Neural crest cell (in vitro differentiated cells): ENCODE measurements at places on chromosomes 1 and 21. TPM values are rescaled to one million over a fixed set of nuclear protein-coding genes. Genes with fewer than 3 reads are reported as not detected.

- DNase-seq, result no peak
These were observed 296.9 kb upstream of the RUNX1 start for GRCh38 chr21:35345954-35346353.

DNA sequence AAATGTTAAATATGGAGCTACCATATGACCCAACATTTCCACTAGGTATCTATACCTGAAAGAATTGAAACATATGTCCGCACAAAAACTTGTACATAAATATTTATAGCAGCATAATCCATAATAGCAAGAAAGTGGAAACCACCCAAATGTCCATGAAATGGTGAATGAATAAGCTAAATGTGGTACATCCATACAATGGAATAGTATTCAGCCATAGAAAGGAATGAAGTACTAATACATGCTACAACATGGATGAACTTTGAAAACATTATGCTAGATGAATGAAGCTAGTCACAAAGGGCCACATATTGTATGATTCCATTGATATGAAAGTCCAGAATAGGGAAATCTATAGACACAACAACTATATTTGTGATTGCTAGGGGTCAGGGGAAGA lies 20.0 kb upstream of the BLACAT1 start:
- DNase-seq, result no peak

DNA sequence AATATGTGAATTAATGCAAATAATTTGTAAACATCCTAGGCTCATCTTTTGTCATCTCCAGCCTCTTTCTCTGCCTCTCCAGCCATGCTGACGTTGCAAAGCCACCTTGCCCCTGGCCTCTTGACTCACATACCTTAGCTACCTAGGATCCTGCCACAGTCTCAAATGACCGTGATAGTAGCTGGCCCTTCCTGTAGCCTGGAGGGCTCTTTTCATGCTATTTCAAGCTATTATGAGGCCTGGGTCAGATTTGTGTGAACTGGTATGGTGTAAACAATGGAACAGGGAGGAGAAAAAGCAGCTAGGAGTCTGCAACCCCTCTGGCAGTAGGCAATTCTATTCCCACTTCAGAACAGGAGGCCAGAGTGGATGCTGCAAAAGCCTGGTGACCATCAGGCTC lies 337.7 kb downstream of the DISC1 start:
- no peak for DNase-seq

GRCh38 chr1:53672243-53672642 lies 66.7 kb downstream of the GLIS1 start:
- no peak for DNase-seq

DNA sequence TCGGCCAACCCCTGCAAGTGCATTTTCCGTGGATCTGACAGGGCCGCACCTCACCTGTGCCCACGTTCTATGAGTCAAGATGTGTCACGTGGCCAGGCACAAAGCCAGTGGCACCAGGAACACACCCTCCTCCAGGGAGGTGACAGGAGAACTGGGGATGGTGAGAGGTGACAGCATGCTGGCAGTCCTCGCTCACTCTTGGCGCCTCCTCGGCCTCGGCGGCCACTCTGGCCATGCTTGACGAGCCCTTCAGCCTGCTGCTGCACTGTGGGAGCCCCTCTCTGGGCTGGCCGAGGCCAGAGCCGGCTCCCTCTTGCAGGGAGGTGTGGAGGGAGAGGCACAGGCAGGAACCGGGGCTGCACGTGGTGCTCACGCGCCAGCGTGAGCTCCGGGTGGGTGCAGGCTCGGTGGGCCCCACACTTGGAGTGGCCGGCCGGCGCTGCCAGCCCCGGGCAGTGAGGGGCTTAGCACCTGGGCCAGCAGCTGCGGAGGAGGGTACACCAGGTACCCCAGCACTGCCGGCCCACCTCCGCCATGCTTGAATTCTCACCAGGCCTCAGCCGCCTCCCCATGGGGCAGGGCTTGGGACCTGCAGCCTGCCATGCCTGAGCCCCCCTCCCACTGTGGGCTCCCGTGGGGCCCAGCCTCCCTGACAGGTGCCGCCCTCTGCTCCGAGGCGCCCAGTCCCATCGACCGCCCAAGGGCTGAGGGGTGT lies 11.6 kb upstream of the TTC34 start:
- DNase-seq, result no peak

GRCh38 chr1:147109041-147109440 lies 63.2 kb downstream of the PRKAB2 start:
- DNase-seq, result no peak

DNA sequence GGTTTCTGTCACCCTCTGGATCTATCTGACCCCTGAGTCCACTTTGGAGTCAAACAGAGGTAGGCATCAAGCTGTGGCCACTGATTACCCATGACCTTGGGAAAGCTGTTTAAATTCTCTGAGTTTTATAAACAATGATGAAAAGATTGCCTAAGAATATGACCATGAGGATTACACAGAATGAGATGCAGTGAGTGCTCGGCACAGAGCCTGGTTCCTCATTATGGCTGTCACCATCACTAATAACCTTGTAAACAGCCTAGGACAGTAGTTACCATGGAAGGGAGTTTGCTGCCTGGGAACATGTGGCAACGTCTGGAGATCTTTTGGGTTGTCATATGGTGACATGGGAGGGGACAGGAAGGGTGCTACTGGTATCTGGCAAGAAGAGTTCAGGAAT lies 248.3 kb upstream of the KAZN start:
- DNase-seq, result no peak

- DNase-seq, result no peak
These were observed 3.6 kb upstream of the PLEKHG5 start for GRCh38 chr1:6495041-6495441.

- no peak for DNase-seq
These were observed 443.0 kb upstream of the RUNX1 start for GRCh38 chr21:35491920-35492678.

GRCh38 chr1:84415396-84415795 lies 17.1 kb downstream of the DNASE2B start:
- DNase-seq, result no peak

DNA sequence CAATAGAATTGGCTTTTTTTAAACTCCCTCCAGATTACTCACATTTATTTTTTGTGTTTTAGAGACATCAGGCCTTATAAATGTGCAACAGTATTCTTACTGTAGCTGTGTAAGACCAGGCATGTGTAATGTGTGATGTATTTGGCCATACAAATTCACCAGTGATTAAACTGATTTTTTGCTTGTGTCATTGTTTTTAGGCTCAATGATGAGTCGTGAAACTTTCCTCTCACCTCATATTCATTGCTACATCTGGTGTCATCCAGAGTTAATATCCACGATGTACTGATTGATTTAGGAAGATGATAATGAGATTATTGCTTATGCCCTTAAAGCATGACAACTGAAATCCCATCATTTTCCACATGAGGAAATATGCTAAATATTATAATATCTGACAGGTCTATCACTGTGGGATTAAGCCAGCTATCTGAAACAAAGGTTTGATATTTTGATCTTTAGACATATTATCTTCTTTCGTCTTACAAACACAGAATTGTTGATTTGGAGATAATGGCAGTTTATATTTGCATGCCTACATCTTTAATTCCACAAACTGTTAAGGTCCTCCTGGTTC lies 487.9 kb downstream of the PTBP2 start:
- DNase-seq, result no peak

The FCRL2 gene
- not detected in 2 replicates for total RNA-seq

The GRIK3 gene
- total RNA-seq, result 1.6 and 2.4 TPM in 2 replicates

The RYR2 gene
- total RNA-seq, result 0.07 TPM in 1 of 2 replicates, not detected in the other

The GBP2 gene
- total RNA-seq, result not detected in 2 replicates

The GBP1 gene
- not detected in 2 replicates for total RNA-seq
